NCI-H2081 (cell line): ENCODE measurements at places on chromosomes 2 and 18.

GRCh38 chr2:227939271-227940027, 68.0 kb downstream of the DAW1 start:
- peak; percentile 50 for DNase-seq

- DNase-seq: no peak
Observed at GRCh38 chr2:68302281-68302875, 17.4 kb downstream of the CNRIP1 start.

DNA sequence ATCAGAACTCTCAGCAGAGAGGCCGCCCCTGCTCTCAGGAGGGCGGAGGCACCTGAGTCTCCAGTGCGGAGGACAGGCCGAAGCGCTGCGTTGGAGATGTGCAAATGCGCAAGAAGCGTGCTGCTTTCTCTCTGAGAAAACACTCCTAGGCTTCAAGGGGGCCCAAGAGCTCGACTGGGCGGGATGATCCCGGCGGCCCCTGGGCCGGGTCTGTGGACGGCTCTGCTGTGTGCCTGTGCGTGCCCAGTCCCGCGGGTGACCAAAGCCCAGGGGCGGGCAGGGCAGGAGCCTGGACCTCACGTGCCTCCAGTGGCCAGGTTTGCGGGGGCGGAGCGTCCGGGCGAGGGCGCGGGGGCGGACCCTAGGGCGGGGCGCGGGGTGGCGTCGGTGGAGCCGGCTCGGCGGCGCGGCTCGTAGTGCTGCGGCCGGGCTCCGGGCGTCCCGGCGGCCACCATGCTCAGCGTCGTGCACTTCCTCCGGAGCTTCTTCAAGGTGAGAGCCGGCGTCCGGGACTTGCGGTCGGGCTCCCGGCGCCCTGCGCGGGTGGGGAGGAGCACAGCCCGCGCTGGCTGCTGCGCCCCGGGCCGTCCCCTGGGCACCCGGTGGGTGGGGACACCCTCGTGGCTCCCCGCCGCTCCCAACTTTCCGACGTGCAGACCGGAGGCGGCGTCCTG, at the start of gene ARHGEF4:
Gene ARHGEF4 (plus strand): TSS at position 414 of the 674 bp plus-strand sequence. CDS start 40 bp downstream, at position 454.
- DNase-seq: no peak

DNA sequence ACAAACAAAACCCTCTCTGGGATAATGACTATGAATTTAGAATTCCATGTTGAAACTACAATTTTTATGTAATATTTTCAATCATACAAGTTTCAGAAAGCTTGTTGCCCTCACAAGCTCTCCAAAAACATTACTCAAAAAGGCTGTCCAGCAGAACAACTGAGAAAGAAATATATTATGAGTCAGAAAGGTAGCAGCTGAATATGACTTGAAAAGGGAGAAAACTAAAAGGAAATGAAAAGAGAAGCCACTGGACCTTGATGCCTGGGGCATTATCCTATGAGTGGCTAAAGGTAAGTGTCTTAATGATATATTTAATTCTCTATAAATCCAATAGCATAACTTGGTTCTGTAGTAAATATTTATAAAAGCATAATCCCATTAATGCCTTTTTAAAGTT, 61.8 kb downstream of the NXPH2 start:
- no peak for DNase-seq

DNA sequence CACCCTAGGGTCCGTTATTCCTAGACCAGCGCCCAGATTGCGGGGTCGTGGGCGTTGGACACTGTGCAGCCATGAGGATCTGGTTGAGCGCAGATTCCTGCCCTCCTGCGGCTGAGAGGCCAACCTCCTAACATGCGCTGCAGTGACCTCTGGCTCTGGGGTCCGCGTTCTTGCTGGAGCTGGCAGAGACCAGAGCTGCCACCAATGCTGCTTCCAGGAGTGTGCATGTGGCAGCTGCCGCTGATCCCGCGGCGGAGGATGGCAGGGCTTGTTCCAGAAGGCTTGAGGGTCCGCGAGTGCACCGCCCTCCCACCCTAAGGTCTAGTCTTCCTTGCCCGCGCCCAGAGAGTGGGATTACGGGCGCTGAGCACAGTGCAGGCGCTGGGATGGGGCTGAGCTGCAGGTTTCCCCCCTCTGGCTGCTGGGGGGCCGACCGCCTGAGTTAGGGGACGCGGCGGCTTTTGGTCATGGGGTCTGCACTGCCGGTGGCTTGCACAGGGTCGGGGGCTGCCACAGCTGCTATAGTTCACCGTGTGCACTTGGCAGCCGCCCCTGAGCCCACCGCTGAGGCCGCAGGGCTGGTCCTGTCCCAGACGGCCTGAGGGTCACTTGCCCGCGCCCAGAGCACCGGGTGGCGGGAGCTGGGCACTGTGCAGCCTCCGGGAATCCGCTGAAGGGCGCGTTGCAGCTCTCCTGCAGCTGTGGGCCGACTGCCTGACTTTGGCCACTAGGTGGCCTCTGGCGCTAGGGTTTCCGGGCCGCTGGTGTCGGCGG, 145.9 kb downstream of the CCDC74A start:
- peak; percentile 80 for DNase-seq

GRCh38 chr2:71082402-71083252, 14.2 kb downstream of the NAGK start:
- no peak for DNase-seq

DNA sequence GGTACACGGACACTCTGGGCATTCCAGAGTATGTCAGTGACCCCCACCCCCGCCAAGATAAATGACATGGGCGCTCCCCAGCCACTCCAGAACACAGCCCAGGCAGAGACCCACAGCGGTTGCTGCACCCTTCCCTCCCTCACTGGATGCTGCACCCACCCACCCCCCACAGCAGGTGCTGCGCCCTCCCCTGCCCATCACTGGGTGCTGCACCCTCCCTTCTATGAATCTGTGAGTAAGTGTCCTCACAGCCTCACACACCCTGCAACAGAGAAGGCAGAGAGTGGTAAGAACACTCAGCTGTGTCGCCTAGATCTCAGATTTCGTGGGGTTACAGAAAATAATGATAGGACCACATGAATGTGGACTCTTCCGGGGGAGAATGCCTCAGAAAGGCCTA, 23.5 kb downstream of the CHMP1B start:
- DNase-seq: no peak

GRCh38 chr2:71710367-71711132, 257.2 kb downstream of the DYSF start:
- DNase-seq: no peak
